ENCODE measurements at places on chromosomes 3 and 15.

DNA sequence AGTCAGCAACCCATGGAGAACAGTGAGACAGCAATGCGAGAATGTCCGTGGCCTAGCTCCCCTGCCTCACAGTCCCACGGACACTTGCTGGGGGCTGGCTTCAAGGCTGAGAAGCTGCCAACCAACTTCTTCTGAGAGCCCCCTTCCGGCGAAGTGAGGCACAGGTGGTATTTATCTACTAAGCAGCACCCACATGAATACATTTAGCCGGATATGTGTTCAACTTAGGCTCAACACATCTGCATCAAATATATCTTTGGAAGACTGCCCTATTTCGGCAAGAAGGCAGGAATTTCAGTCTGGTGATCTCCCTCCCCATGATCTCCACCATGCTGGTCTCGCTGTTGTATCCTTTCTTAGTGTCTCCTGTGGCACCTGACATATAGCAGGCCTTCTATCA is 340.9 kb upstream of the NR2E3 start:
- no peak for DNase-seq

DNA sequence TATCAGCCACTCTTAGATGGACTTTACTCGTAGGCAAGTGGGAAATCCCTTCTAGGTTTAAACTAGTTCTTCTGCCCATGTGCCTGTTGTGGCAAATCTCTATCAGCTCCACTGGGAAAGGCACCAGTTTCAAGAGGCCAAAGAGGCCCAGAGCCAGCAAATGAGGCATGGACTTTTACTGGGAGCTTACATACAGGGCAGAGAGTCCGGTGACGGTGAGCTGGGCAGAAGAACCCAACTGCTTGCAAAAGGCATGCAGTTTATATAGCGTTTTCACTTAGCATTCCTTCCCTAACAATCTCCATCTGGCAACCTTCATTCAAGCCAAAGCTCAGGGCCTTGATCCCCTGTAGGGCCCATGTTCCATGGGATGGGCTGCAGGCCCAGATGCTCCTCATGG is 93.0 kb upstream of the C3orf80 start:
- DNase-seq, result no peak

DNA sequence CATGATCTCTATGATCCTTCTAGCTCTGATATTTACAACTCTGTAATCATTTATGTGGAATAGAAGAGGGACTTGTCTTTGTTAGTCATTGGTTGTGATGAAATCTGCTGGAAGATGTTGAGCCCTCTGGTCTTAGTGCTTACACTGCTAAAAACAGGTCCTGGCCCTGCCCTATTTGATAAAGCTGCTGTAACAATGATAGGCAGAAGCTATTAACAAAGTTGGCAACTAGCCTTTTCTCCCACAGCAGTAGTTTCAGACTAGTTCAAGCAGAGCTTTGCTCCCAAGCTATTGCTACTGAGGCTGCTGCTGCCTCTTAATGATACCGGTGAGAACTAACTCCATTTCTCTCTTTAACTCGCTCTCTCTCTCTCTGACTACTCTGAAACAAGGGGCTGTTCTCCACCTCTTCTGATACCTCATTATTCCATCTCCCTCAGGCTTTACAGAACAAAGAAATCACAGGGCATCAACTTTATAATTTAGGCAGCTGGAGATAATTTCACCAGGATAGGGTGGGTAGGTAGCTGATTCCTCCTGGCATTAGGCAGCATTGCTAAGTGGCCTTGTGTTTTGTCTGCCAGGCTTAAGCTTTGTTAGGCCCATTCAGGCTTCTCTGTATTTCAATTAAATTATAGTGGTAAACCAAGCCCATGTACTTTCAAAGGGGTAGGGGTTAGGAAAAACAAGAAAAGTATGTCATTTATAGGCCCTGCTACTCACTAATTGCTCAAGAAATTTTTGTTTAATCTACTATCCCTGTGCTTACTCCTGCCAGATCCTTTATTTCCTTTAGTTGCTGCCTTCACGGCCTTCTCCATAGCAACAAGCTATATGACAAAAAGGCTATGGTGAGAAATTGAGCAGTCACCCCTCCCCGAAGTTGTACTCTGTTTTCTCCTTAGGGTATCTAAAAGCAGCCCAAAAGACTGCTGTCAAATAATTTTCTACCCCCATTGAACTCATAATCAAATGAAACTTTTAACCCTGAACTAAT is 139.6 kb downstream of the RBPMS2 start:
- DNase-seq, result no peak

GRCh38 chr3:37941608-37942508 is 48.7 kb upstream of the VILL start:
- DNase-seq, result no peak

GRCh38 chr3:71050166-71050537 is 533.4 kb downstream of the FOXP1 start:
- no peak for DNase-seq

DNA sequence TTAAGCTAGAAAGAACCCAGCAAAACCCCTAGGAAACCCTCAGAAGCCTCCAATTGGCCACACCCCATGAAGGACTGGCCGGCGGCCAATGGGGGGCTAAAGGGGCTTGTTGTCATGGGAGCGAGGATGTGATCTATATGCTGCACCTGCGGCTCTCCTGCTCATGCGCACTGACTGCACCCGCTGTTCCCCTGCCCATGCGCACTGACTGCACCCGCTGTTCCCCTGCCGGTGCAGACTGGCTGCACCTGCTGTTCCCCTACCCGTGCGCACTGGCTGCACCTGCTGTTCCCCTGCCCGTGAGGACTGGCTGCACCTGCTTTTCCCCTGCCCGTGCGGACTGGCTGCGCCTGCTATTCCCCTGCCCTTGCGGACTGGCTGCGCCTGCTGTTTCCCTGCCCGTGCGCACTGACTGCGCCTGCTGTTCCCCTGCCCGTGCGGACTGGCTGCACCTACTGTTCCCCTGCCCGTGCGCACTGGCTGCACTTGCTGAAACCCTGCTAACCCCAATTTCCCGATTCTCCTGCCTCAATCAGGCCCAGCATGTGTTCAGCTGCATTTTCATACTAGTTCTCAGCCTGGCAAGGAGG is 16.8 kb upstream of the MCCC1 start:
- no peak for DNase-seq

- DNase-seq, result no peak
Measured at GRCh38 chr3:12428126-12428525, 56.2 kb upstream of the TSEN2 start.

GRCh38 chr3:129654131-129654530 is 47.7 kb upstream of the PLXND1 start:
- DNase-seq, result no peak

- no peak for DNase-seq
Measured at GRCh38 chr3:194087995-194088855, 47.7 kb upstream of the HES1 start.

DNA sequence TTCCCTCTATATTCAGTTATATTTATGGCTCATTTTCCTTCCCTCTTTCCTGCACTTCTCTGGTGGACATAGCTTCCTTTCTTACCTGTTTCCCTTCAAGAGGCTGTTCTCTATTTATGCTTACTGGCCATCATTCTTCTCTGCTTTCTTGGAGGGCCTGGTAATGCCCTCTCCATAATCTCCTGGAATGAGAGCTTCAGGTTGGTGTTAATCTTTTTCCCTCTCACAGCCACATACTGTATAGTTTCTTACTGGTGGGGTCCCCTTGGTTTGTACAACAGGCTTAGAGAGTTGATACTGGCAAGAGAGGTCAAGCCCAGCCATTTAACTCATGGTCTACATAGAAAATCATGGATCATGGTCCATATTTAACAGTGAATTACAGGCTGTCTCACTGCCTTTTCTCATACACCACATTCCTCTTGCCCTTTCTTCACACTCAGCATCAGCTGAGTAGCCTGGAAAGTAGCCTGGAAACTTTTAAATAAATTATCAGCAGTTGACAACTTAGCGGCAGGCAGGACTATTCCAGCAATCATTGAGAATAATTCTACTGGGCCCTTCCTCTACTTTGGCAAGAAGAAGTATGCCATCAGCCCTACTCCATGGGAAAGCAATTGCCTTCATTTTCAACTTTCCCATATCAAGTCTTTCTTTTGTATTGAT is 38.0 kb upstream of the DPH6 start:
- no peak for DNase-seq

Data from kidney capillary endothelial cell (primary cell).